Activated CD4-positive, alpha-beta T cell treated with anti-CD3 and anti-CD28 coated beads, Interleukin-2, amount 50 U/mL, for 16 hours (primary cell): ENCODE measurements at places on chromosomes 4 and X.
A peak's percentile ranks its signal among the peaks of the same experiment; 100 is the strongest.

- no peak for DNase-seq
Measured at GRCh38 chr4:125837493-125838201, 522.9 kb downstream of the FAT4 start.

DNA sequence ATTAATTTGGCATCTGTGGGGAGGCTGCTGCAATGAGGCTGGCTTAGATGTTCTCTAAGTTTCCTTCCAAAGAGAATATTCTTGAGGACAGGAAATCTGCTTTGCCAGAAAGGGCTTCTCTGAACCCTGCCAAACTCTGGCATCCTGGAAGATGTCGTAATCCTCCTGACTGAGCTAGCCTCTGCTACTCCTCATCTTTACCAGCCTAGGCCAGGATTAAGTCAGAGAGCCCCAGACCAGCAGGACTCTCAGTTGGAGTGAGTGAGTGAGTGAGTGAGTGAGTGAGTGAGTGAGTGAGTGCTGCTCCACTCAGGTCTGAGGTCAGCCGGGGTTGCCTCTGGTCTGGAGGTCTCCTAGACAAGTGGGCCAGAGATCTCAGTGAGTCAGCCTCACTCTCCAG, 104.9 kb upstream of the SOD3 start:
- no peak for DNase-seq

- no peak for DNase-seq
Measured at GRCh38 chrX:123513585-123514278, 219.1 kb downstream of the THOC2 start.

DNA sequence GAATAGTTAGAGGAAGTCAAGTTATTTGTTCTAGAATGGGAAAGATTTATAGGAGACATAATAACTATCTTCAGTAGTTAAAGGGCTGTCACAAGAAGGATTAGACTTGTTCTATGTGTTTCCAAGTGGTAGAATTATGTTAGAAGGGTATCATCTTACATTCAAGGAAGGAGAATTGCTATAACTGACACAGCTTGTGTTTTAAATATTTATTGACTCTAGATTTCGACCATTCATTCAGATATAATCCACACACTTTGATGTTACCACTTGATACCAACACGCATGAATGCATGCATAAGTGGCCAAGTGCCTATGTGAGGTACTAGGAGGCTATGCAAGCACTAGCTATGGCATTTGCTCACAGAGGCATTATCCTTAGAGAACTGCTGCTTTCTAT, 122.7 kb downstream of the CCNB3 start:
- DNase-seq = no peak

DNA sequence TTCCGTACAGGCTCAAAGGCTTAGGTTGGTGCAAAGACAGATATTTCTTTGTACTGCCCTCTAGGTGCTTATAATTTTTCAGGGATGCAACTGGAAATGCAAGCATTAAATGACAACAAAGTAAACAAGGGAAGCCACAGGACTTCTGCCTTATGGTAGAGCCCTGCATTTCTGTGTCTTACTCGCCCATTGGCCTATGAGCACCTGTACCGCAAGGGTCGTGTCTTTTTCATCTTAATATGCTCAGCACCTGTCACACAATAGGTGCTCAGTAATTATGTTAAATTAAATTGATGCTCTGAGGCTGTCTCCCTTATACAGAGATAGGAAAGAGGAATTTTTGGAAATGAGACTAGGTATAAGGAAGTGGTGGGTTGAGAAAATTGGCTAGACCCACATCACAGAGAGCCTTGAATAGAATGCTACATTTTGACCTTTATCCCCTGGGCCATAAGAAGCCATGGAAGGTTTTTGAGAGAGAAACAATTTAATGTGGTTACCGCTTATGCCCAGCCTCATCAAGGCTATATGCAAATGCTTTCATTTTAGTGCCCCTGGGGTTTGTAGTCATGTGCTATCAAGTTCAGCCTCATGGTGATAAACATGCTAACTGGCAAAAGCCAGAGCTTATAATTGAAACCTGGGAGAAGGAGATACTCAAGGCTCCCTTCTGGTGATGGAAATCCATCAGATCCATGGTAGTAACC, 16.3 kb downstream of the VSIG4 start:
- no peak for DNase-seq

DNA sequence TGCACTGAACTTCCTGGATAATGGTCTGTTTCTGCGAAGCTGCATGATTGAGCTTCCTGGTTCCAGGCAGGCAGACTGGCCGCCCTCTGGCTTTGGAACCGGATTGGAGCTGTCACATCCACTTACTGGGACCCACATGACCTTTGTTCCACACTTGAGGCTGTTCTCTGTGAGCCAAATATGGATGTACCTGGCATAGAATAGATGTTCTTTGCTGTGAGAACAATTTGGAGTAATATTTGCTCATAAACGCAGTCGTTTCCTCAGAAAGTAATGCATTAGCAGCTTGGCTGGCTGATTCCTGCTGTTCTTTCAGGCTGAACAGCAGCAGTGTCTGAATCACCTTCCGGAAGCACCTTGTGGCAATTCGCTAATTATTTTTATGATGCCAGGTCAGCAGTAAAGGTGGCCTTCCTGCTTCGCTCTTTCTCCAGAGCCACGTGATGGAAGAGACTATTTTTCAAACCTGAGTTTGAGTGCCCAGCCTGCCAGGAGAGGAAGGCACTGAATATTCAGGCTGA, 78.1 kb upstream of the BOD1L1 start:
- no peak for DNase-seq

DNA sequence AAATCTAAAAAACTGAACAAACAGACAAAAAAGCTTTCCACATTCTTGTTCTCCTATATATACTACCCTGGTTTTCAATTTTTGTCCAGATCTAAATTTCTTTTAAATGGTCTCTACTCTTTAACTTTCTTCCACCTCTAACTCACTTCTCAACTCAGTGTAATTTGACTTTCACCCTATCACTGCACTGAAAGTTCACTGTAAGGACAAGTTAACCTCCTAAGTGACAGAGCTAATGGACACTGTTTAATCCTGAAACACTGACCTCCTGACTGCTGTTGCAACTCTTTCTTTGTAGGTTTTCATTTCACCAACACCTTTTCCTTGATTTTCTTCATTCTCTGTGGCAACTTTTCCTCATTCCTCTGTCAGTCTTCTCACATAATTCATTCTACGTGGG, 50.0 kb downstream of the ATOH1 start:
- DNase-seq = no peak

GRCh38 chrX:108456971-108457477, 17.4 kb downstream of the COL4A5 start:
- no peak for DNase-seq

GRCh38 chr4:99690990-99691389, 33.4 kb upstream of the C4orf54 start:
- DNase-seq = no peak

DNA sequence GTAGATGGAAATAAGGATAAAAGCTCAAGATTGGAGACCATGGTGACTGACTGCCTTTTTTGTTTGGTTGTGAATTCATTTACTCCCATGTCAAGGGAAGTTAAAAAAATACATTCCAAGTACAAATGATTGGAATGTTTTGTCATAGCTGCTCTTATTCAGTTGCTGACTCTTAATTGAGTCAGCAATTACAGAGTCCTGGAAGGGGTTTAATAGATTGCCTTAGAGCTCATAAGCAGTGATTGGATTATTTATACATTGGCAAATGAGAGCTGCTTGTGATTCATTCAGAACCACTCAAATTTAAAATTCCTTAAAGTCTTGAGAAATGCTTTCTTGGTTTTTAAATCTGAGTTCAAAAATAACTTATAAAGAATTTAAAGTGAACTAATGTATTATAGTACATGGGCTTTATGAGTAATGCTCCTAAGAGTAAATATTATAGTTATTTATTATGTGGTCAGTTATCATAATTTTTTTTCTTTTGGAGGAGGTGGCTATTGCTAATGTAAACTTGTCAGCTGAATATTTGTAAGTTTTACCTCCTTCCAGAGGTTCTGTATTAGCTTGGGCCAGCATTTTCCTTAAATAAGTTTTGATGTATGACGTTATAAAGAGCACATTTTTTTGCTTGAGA, 13.6 kb downstream of the JADE1 start:
- DNase-seq = no peak

- peak; percentile 50 for DNase-seq
Measured at GRCh38 chrX:43349363-43349762, 306.7 kb upstream of the MAOA start.

DNA sequence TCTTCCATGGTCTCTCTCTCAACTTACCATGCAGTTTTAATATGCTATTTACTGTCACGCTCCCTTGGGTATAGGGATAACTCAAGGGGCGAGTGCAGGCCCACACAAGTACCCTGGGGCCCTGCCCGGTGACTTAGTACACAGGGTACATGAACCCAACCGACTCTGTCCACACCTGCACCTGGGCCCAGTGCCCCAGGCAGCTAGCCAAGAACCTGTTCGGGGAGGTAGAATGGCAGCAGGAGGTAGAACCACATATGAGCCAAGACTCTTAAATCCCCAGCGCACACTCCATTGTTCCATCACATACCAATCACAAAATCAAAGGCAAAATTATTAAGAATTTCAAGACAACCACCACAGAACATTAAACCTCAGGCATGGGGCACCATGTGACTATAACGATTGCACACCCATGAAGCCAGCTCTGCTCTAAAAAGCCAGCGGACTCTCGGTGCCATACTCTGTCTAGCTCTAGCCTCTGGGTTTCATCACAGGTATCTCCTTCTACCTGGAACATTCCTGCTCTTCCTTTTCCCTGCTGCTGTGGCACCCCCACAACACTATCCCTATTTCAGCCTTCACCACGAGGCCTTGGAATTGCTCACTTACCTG, 14.6 kb downstream of the PHF8 start:
- no peak for DNase-seq

GRCh38 chrX:43845776-43846175, 36.5 kb downstream of the MAOB start:
- no peak for DNase-seq

GRCh38 chrX:151516538-151517187, 46.8 kb upstream of the PASD1 start:
- DNase-seq = no peak

- DNase-seq = no peak
Measured at GRCh38 chrX:31007321-31007720, 64.5 kb downstream of the FTHL17 start.

- DNase-seq = no peak
Measured at GRCh38 chr4:155805016-155805415, 46.2 kb downstream of the GUCY1B1 start.

DNA sequence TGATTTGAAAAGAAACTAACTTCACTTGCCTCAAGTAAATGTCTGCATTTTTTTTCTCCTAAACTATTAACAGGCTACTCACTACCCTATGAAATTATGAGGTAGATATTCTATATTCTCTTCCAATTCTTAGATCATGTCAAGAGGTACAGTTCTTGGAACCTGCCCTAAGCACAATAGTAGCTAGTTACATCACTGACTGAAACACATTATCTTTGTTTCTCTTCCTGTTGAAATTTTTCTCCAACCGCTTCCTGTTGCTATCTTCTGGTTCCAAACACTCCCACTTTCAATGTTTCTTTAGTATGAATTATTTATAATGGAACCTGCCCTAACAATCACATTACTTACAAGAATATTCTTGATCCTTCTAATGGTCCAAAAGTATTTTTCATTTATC, 5.0 kb upstream of the BANK1 start:
- peak; percentile 7 for DNase-seq

GRCh38 chr4:86386817-86387415, 27.1 kb upstream of the MAPK10 start:
- no peak for DNase-seq

DNA sequence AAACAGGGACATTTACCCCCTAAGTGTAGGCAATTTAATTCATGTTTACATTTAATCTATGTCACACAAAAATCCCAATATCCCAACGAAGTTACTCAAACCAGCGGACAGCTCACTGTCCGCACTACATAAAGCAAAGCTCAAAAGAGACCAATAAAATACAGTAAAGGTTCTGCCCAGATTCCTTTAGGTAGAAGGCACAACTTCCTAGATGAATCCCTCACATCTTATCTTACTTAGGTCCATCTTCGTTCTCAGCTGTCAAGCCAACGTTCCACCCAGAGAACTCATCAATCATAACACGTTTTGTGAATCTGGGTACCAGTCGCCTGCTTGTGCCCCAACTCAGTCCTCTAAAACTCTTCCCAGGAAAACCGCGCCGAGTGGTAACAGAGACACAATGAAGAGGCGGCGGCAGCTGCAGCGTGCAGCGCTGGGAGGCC, 1.7 kb downstream of the HNRNPDL start:
- no peak for DNase-seq

DNA sequence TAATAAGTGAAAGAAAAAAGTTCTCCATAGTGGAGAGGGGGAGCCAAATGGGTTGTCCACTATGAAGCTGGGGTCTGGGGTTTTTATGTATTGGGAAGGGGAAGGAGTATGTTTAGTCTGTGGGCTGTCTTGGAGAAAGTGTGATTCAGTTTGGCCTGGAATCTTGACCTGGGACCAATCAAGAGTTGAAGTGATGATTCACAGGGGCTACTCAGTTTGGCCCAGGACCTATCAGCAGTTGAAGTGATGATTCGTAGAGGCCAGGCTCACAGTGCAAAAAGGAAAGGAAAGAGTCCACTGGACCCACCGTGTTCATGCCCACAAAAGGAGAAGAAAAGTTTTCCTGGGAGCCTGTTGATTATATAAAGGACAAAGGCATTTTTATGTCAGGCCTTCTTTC, 47.3 kb upstream of the RAB9B start:
- DNase-seq = no peak

DNA sequence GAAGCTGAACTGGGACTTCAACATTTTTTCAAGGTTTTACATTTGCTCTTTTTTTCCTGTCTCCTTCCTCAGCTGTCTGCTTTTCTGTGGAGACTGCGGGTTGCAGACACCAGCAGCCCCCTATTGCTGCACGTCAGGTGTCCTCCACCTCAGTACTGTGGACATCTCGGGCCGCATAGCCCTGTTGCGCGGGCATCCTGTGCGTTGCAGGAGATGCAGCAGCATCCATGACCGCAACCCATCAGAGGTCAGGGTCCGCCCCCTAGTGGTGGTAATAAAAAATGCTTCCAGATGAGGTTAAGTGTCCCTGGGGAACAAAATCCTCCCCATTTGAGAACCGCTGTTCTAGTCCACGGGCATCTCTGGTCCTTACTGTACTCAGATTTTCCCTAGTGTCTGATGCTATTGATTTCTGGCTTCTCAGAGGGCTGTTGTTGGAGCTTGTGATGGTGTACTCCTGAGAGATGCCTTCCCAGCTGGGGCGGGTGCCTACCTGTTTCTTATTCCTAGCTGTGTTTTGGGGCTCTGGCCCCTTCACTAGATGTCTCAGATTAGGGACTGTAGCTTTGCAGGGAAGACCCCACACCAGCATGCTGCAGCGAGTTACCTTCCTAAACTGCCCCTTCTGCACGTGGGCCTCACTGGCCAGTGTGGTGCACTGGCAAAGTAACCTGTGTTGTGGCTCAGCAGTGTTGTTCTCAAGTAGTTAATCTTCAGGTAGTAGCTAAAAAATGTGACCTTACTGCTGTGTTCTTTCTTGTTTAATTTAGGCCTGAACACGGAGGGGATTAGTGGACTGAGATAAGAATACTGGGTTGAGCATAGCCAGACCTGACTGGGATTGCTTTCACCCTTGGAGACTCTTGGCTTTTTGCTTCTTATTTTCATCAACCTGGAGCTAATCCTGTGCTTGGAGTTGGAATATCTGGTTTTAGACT, 28.2 kb downstream of the NSD2 start:
- peak; percentile 85 for DNase-seq
